Stimulated activated CD4-positive, alpha-beta T cell treated with anti-CD3 and anti-CD28 coated beads, Interleukin-2, amount 100 ng/mL, for 4 hours (primary cell): ENCODE measurements at places on chromosomes 16 and 17.

- DNase-seq: no peak
Observed at GRCh38 chr17:2713881-2714280, 2.3 kb upstream of the CLUH start.

- DNase-seq: no peak
Observed at GRCh38 chr16:14373896-14374295, 256.2 kb downstream of the PARN start.

DNA sequence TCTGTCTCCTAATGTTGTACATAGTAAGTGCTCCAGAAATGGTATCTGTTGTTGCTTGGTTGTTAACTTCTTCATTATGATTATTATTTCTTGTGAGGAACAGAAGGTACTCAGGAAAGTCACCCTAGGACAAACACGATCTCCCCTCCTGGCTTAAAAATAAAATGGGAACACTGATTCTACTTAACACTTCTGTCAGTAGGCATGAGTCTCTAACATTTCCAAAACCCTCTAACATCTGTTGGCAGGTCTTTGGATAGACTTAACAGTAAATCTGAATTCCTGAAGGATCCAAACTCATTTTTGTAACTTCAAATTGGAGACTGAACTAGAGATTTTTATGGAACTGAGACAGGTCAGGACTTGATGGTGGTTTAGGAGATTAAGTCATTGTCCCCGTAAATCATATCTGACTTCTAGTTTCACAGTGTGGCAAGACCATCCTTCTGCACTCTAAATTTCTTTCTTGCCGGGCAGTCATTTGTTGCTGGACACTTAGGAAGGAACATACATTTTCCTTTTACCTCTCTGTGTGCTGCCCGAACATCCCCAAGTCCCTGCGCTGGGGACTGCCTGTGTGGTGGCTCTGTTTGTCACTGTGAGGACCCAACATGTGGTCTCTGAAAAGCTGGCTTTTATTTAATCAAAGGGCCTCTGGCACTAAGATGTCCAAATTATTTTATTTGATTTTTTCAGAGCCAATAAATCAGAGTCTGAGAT is 149.9 kb downstream of the NPIPB5 start:
- no peak for DNase-seq

- no peak for DNase-seq
Observed at GRCh38 chr17:5687646-5688045, 103.3 kb upstream of the NLRP1 start.

DNA sequence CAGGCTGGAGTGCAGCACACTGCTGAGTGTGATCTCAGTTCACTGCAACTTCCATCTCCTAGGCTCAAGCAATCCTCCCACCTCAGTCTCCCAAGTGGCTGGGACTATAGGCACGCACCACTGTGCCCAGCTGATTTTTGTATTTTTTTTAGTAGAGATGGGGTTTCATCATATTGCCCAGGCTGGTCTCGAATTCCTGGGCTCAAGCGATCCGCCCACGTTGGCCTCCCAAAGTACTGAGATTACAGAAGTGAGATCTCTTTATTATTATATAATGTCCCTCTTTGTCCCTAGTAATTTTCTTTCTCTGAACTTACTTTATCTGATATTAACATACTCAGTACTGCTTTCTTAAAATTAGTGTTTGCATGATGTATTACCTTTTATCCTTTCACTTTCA is 8.3 kb downstream of the CFAP97D1 start:
- DNase-seq: no peak

- DNase-seq: peak; percentile 31
Observed at GRCh38 chr16:56425439-56425832, at the start of gene AMFR. AMFR (minus strand) TSS chr16:56425545; CDS start chr16:56425327, 218 bp downstream.

- DNase-seq: no peak
Observed at GRCh38 chr16:57058291-57058861, 34.0 kb upstream of the CPNE2 start.

- no peak for DNase-seq
Observed at GRCh38 chr17:48056246-48056745, 8.1 kb downstream of the NFE2L1 start.

- DNase-seq: no peak
Observed at GRCh38 chr17:43528319-43528987, 17.7 kb downstream of the ETV4 start.

DNA sequence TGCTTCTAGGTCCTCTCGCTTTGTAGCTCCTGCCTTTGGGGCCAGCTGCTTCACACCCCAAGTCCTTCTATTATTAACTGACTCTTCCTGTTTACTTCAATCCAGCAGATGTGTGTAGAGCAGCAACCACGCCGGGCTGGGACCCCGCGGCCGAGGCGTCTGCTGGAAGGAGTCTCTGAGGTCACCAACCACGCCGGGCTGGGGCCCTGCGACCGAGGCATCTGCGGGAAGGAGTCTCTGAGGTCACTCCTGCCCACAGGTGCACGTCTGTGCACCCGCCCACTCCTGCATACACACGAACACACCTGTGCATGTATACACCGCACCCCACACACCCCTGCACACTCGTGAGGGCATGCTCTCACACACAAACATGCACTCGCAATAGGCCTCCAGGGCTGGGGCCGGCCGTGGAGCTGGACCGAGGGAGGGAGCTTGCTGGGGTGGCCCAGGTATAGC is 7.8 kb upstream of the TEX19 start:
- no peak for DNase-seq

- no peak for DNase-seq
Observed at GRCh38 chr16:6192532-6192931, 1094.9 kb upstream of the EEF2KMT start.

- DNase-seq: no peak
Observed at GRCh38 chr16:1865902-1866690, 5.9 kb downstream of the MEIOB start.

- peak; percentile 32 for DNase-seq
Observed at GRCh38 chr17:80195671-80196529, 24.2 kb downstream of the SGSH start.

GRCh38 chr16:90027611-90028010 is 8.4 kb upstream of the DBNDD1 start:
- DNase-seq: no peak

DNA sequence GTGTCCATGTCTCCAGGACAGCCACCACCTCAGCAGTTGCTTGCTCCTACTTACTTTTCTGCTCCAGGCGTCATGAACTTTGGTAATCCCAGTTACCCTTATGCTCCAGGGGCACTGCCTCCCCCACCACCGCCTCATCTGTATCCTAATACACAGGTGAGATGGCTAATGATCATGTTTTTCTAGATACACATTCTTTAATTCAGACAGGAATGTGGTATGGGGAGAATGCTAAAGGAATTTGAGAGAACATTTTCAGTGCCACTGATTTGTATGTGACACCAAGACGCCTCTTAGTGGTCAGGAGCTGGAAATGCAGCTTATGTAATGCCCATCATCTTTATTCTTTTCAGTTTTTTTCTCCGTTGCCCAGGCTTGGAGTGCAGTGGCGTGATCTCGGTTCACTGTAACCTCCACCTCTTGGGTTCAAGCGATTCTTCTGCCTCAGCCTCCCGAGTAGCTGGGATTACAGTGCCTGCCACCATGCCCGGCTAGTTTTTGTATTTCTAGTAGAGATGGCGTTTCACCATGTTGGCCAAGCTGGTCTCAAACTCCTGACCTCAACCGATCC is 8.9 kb upstream of the RAPGEFL1 start:
- DNase-seq: no peak

DNA sequence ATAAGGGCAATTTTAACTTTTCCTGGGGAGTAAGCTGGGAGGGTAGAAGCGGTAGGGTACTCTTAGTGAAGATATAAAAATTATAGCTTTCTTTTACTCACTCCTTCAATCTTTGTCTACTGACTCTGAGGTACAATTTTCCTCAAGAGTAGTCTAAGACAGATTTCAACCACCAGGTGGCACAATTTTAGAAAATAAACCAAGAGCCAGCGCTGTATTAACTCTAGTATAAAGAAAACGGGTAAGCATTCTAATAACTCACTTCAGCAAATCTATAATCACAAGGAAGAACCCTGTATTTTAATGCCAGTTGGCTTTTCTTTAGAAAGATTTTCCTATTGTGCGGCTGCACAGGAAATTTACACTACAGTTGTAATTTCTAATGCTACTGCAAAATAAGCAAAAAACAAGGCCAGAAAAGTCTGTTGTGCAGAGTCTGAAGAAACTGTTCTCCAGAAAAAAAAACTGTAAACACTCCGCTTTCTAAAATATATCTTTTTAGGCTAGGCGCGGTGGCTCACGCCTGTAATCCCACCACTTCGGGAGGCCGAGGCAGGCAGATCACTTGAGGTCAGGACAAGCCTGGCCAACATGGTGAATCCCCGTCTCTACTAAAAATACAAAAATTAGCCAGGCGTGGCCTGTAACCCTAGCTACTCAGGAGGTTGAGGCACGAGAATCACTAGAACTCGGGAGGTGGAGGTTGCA is 1.9 kb downstream of the CMC2 start:
- peak; percentile 12 for DNase-seq

DNA sequence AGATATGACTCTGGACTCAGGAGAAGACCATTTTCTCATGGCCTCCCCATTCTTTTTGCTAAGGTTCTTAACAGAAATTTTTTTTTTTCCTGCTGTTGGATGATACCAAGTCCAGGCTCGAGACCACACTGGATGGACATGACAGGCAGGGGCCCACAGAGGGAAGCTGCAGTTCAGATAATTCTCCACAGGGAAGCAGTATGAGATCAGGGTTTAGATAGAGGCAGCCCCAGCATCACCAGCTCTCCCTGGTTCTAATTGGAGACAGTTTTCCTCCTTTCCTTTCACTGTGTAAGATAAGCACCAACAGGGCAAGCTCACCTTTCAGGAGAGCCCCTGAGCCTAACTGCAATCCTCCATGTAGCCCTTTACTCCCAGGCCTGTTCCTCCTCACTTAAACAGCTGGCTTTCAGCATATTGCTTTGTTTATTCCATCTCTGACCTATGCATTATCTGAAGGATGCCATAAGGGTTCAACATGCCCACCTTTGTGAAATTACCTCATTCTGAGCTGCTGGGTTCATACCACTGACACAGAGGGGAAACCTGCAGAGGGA is 108.1 kb downstream of the SNX11 start:
- DNase-seq: no peak

- DNase-seq: no peak
Observed at GRCh38 chr17:18371455-18371854, 6.1 kb upstream of the EVPLL start.

DNA sequence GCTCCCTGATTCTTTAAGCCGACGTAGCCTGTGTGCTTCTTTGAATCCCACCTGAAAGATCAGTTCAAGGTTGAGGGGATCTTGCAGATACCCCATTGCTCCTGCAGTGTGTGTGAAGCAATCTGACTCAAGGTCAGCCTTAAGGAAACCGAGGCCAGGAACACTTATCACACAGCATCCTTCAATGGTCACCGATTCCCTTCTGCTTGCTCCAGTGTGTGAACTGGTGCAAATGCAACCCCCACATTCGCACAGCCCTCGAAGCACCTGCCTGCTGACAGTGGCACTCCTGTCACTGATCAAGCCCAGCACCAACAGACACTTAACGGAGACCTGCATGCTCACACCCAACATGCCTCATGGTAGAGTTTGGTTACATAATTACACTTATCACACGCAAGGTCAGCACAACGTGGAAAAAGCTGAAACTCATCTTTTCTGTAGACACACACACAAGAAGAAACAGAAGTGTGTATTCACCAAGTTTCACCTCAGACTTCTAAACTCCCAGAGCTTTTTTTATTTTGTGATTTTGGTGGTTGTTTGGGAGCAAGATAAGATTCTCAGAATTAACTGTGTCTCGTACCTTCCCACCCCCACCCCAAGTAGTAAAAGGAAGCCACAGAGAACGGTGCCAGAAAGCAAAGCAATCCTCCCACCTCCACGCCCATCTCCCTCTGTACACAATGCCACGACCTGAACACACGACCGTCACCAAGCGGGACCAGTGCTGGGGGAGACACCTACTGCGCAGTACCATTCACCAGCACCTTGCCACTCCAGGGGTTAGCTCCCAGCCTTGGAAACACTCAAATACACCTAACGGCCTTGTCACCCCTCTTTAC is 37.2 kb downstream of the LITAFD start:
- no peak for DNase-seq

GRCh38 chr17:6853764-6854442 is 22.4 kb upstream of the TEKT1 start:
- DNase-seq: peak; percentile 37

- DNase-seq: no peak
Observed at GRCh38 chr17:79482727-79483521, 127.9 kb downstream of the RBFOX3 start.

DNA sequence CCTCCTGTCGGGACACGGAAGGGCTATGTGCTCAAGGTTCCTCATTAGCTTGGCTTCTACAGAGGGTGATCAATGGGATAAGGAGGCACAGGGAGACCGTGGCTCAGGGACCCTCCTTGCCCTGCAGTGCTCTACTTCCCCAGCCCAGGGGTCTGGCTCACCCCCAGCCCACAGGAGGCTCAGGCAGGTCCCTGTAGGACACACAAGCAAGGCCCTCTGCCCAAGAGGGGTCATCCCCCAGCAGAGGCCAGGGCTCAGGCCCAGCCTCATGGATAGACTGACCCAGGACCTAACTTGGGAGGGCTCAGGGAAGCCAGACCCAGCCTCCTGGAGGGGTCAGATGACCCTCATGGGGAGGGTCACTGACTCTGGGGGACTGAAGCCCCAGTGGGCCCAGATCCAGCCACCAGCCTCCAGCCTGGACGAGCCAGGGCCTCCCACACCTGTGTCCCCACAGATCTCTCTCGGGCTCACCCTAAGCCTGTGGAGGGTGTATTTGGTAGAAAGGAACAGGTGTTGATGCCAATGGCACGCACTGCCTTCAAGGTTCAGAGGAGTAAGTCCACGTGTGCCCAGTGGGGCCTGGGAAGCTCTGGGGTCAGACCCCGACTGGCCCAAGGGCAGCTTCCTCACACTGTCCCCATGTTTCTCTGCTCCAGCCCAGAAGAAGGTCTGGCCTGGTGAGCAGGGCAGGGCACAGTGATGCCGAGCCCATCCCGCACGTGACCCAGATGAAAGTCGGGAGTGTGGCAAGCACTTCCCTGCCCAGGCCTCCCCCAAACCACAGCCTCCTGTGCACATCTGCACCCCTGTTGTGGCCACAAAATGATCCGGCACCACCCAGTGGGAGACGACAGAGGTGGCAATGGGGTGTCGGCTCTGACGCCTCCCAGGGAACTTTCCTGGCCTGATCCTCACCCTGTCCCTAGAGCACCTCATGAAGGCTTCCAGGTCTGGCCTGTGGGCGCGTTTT is 10.9 kb upstream of the KRTAP17-1 start:
- DNase-seq: no peak

DNA sequence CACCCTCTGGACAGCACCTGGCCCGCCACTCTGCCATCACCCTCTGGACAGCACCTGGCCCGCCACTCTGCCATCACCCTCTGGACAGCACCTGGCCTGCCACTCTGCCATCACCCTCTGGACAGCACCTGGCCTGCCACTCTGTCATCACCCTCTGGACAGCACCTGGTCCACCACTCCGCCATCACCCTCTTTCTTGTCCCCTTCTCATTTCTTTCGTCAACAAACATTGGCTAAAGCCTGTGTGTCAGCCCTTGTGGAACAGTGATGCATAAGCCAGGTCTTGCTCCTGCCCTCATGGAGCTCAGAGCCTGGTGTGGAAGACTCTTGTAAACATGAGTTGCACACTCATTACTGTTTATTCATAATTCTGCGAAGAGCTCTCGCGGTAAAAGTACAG is 31.2 kb downstream of the CDK5R1 start:
- DNase-seq: no peak
